ENCODE measurements at places on chromosomes 1 and 21.
A peak's percentile ranks its signal among the peaks of the same experiment; 100 is the strongest.

- DNase-seq = no peak
Measured at GRCh38 chr21:29305068-29305467, 6.3 kb downstream of the BACH1 start.

- DNase-seq = peak; percentile 59
Measured at GRCh38 chr1:8396786-8397406, 79.0 kb downstream of the SLC45A1 start.

DNA sequence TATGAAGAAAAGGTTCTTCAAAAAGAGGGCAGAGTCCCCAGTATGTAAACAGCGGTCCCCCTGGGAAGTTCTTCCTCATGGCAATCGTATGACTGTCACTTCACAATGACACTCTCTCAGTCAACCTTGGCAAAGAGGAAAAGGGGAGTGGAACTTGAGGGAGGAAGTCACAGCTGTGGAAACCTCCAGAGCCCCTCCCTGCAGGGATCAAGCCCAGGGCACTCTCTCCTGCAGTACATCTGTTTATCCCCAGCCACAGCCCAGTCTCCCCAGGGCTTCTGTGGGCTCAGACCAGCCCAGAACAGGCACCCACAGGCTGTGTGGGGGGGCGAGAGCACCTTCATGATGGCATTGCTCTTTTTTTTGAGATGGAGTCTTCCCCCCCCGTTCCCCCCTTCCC is 2.0 kb downstream of the ATP13A2 start:
- no peak for DNase-seq

GRCh38 chr1:37157634-37158033 is 123.3 kb upstream of the GRIK3 start:
- DNase-seq = no peak
